ENCODE measurements at places on chromosomes 12 and 14. TPM values are rescaled to one million over a fixed set of nuclear protein-coding genes. Genes with fewer than 3 reads are reported as not detected.

MIPOL1 gene
- 2.2 TPM for total RNA-seq

CRIP2 gene
- total RNA-seq = 222 TPM

EXOC3L4 gene
- total RNA-seq = 2.3 TPM

IGF1 gene
- total RNA-seq = not detected

ESYT1 gene
- 64.9 TPM for total RNA-seq

KRT77 gene
- not detected for total RNA-seq

PZP gene
- not detected for total RNA-seq

TRPV4 gene
- total RNA-seq = 0.09 TPM

AICDA gene
- total RNA-seq = 0.17 TPM

SLC17A8 gene
- 0.06 TPM for total RNA-seq

ENDOU gene
- not detected for total RNA-seq

CHGA gene
- total RNA-seq = 2.0 TPM

CD27 gene
- not detected for total RNA-seq

HIP1R gene
- 22.5 TPM for total RNA-seq

KRT7 gene
- 6,056 TPM for total RNA-seq

PLCZ1 gene
- total RNA-seq = not detected

VWF gene
- total RNA-seq = 0.15 TPM

COX6A1 gene
- 853 TPM for total RNA-seq

HPD gene
- 2.0 TPM for total RNA-seq

PIK3C2G gene
- not detected for total RNA-seq

DCAF4 gene
- 33.2 TPM for total RNA-seq

PTGR2 gene
- 8.2 TPM for total RNA-seq

SCNN1A gene
- total RNA-seq = 28.1 TPM

ARMH4 gene
- total RNA-seq = 0.78 TPM

FITM1 gene
- not detected for total RNA-seq

KRT8 gene
- total RNA-seq = 4,552 TPM

IL22 gene
- total RNA-seq = not detected

CEP170B gene
- 27.3 TPM for total RNA-seq

BICDL1 gene
- total RNA-seq = 4.5 TPM

ITPK1 gene
- total RNA-seq = 63.0 TPM

RDH5 gene
- total RNA-seq = 2.3 TPM

CTSG gene
- total RNA-seq = not detected

PPP1R13B gene
- total RNA-seq = 5.6 TPM

CCDC88C gene
- 5.7 TPM for total RNA-seq

SMCO2 gene
- not detected for total RNA-seq

DBX2 gene
- not detected for total RNA-seq

ALKBH2 gene
- 48.2 TPM for total RNA-seq

SLC11A2 gene
- total RNA-seq = 17.6 TPM

MORN3 gene
- 0.15 TPM for total RNA-seq

APOLD1 gene
- total RNA-seq = 0.58 TPM

SLC7A7 gene
- total RNA-seq = 22.5 TPM

CLEC9A gene
- not detected for total RNA-seq

PRB4 gene
- not detected for total RNA-seq

DEPDC4 gene
- total RNA-seq = 1.2 TPM

GARIN6 gene
- not detected for total RNA-seq

SAMD15 gene
- 1.4 TPM for total RNA-seq

FAM186B gene
- total RNA-seq = 0.11 TPM

CAPZA3 gene
- total RNA-seq = not detected

GMPR2 gene
- total RNA-seq = 66.2 TPM

IL31 gene
- not detected for total RNA-seq

ANG gene
- 12.2 TPM for total RNA-seq

MYH7 gene
- 0.01 TPM for total RNA-seq

All from A549 treated with AZD2906 at 1 μM for 4 hours (cell line).